ENCODE measurements at places on chromosomes 2 and 18. TPM values are rescaled to one million over a fixed set of nuclear protein-coding genes. Genes with fewer than 3 reads are reported as not detected.

Gene WDPCP
- total RNA-seq: 2.6 TPM

Gene C2orf80
- total RNA-seq: not detected

Gene MEIS1
- total RNA-seq: 0.23 TPM

Gene RFTN2
- not detected for total RNA-seq

Gene ABCB6
- total RNA-seq: 11.7 TPM

Gene OR6B2
- total RNA-seq: not detected

Gene TTN
- 0.12 TPM for total RNA-seq

Gene PROKR1
- total RNA-seq: 0.14 TPM

Gene PLA2R1
- 1.3 TPM for total RNA-seq

Gene ALPG
- total RNA-seq: not detected

Gene SCTR
- total RNA-seq: not detected

- DNase-seq: no peak
Measured at GRCh38 chr2:122692400-122693083, 937.1 kb downstream of the TSN start.

DNA sequence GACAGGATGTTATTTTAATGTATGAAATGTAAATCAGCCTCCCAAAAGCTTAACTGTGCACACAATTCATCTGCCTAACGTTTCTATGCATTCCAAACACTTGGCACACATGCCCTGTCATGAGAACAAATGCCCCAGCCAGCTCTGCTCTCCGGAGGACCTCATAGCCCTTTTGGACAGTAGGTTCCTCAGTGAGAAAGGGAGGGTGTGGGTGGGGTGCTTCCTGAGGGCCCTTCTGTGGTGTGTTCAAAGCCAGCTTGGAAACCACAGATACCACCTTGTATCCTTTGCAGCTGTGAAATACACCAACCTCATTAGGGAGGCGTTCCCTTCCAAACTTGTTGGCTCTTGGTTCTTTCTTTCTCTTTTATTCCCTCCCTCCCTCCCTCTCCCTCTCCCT is 102.2 kb upstream of the ASB18 start:
- DNase-seq: no peak

GRCh38 chr2:202038471-202039277 is 5.0 kb downstream of the FZD7 start:
- no peak for DNase-seq

DNA sequence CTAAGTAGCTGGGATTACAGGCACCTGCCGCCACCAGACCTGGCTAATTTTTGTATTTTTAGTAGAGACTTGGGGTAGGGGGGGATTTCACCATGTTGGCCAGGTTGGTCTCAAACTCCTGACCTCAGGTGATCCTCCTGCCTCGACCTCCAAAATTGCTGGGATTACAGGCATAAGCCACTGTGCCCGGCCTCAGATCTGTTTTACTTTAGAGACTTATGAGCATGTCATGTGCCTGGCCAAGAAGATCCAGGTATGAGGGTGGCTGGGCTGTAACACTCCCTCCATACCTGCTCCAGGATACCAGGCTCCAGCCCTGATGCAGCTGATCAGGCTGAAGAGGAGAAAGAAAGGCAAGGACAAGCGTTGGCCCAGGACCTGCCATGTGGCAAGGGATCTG is 125.0 kb downstream of the LPIN1 start:
- DNase-seq: no peak

DNA sequence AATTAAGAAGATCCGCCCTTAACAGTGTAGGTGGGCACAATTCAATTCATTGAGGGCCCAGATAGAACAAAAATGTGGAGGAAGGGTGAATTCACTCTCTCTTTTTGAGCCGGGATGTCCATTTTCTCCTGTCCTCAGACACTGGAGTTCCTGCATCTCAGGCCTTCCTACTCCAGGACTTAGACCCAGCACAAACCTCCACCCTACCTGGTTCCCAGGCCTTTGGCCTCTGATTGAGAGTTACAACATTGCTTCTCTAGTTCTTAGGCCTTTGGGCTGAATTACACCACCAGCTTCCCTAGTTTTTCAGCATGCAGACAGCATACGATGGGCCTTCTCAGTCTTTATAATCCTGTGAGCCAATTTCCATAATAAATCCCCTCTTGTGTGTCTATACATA is 87.8 kb upstream of the TMEM17 start:
- no peak for DNase-seq

DNA sequence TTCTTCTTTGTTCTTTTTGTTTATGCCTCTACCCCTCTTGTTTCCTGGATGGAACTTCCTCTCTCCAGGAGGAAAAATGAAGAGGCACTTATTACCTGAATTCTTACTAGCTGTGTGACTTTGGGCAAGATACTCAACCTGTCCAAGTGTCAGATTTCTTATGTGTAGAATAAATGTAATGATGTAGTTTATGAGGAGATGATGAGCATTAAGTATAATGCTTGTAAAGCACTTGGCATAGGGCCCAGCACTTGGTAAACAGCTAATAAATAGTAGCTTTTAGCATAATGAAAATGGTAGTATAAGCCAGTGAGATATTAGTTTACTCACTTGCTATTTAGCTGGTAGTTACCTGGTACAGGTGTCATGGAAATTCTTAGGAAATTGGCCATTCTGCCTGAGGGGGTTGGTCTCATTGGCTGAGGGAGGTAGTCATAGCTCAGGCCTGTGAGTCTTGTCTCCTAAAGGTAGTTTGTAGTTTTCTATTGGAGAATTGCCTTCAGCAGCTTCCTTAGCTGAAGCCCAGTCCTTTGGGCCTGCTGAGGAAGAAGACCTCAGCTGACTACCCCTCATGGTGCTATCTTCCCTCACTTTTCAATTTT is 133.4 kb upstream of the NABP1 start:
- DNase-seq: no peak

DNA sequence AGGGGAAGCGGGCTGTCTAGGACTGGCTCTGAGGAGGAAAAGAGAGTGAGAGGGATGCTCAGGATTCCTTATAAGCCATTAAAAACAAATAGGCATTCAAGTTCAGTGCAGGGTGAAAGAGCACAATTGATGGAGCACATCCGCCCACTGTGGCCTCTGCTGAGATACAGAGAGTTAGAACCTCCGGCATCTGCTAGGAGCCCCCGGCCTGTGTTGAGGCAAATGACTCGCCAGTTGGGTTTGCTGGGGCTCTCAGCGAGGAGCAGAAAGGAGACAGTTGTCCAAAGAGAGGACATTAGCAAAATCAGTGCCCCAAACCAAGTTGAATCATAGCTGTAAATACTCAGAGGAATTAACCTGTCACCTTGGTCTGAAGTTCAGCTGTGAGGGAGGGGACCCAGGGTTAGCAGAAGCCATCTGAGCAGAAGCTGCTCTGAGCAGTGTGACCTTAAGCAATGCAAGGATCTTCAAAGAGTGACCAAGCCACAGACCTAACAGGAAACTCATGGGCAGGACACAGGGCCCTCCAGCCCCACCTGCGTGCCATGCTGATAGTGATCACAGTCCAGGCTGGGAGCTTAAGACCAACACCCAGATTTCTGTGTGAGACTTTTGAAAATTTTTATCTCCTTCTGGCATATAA is 23.3 kb upstream of the IL18RAP start:
- no peak for DNase-seq

DNA sequence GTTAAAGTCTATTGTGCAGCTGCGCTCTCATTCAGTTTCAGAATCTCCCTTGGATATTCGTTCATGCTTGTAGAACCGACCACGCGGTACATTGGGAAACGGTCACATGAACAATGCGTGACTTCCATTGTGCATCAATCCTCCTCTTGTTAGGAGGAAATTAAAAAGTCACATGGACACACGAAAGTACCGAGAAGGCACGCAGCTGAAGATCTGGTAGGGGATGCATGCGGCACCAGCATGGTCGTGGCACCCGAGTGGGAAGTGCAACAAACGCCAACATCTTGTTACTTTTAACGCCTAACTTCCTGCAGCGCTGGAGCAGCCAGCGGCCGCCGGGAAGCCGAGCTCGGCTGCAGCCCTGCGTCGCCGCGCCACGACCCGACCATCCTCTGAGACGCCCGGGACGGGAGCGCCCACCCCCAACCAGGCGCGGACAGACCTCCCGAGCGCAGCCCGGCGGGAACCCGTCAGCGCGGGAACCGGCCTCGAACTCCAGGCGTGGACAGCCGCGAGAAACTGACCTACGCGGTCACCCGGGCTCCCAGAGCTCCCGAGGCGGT is 412 bp downstream of the OSBPL1A start:
- DNase-seq: peak; percentile 52

GRCh38 chr18:66895631-66896030 is 291.7 kb upstream of the CDH19 start:
- DNase-seq: no peak

DNA sequence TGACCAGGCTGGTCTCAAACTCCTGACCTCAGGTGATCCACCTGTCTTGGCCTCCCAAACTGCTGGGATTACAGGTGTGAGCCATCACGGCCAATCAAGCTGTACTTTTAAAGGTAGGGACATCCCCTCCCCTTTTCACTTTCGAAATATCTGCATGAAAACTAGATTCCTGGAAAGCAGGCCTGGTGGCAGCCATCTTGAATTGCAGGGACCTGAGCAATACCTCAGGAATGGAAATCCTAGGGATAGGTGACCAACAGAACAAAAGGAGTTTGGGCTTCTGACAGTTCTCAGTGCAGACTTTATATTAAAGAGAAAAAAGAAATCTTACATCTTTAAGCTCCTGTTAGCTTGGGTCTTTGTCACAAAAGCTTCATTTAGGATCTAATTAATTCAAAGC is 62.6 kb downstream of the KLF7 start:
- DNase-seq: no peak

- no peak for DNase-seq
Measured at GRCh38 chr18:13836559-13836958, 12.6 kb downstream of the MC5R start.

DNA sequence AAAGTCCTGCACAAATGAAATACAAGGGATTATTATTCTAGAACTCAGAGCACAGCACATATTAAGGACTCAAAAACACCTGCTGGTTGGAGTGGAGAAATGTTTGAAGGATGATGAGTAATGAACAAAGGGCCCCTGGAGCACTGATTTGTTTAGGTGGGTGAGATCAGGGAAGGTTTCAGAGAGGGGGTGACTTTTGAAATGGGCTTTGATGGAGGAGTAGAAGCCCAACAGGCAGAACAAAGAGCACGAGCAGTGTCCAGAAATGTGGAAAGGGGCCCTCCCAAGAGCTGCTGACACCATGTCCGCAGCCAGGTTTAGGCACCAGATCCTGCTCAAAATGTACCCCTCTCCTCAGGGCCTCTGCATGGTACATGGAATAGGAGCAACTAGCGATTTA is 23.8 kb downstream of the KCNK3 start:
- DNase-seq: no peak

GRCh38 chr2:107558295-107558694 is 268.4 kb upstream of the RGPD4 start:
- no peak for DNase-seq

- DNase-seq: no peak
Measured at GRCh38 chr2:28312307-28313219, 80.1 kb upstream of the FOSL2 start.

GRCh38 chr2:130985206-130985780 is 108.0 kb downstream of the FAM168B start:
- DNase-seq: no peak

DNA sequence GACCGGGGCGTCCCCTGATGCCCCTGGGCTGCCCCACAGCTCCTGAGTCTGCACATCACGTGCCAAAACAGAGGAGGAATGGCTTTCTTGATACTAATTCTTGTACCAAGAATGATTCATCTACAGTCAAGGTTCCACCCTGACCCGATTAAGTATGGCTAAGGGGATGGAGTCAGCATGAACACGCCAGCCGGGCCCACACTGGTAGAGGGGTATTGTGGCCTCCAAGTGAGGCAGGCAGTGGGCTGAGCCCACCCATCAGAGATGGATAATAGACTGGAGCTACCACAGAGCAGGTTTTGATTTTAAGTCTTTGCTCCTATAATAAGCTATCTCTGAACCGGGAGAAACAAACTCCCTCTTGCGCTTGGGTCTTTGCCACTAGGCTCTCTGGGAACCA is 17.9 kb upstream of the GNAL start:
- DNase-seq: no peak

GRCh38 chr2:74735564-74735963 is 81.5 kb downstream of the SEMA4F start:
- DNase-seq: no peak

GRCh38 chr2:206920310-206920709 is 19.0 kb upstream of the CPO start:
- no peak for DNase-seq

DNA sequence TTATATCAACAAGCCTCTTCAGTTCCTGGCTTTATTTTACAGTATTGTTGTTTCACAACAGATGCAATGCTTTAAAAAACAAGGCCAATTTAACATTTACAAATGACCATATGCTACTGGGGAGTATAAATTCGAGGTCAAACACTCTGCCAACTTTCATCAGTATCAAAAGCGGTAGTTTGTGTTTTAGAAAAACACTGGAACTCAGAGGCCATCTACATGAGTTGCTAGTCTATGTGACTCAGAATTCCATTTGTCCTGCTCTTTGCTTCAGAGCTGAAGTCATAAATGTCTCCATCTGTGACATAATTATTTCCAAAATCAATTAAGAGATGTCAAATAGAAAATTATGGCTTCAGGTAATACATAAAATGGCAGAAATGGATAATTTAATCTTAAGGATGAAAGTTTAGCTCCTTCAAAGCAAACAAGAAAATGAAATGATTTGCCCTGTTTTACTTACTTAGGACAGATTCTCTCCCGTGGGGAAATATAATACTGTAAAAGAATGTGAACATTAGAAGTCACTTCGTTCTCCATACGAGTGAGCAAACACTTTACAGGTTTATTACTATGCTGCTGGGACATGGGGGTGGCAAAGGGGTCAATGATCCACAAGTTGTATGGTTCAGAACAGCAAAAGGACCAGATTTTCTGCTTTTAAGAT is 3.7 kb downstream of the MEX3C start:
- DNase-seq: no peak

DNA sequence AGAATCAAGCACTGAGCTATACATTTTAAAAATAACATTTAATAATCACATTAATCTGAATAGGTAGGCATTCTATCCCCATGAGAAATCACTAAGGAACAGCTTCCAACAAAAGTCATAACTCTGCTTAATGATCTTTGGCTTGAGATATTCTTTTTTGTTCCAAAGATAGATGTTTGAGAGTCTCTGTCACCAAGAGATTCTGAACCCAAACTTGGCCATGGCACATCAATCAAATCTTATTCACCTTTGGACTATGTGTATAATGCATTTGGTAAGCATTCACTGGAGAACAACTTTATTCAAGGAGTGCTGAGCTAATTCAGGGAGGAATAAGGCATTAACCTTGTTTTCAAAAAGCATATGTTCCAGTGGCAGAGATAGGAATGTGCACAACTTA is 743.3 kb downstream of the SLC4A3 start:
- no peak for DNase-seq

DNA sequence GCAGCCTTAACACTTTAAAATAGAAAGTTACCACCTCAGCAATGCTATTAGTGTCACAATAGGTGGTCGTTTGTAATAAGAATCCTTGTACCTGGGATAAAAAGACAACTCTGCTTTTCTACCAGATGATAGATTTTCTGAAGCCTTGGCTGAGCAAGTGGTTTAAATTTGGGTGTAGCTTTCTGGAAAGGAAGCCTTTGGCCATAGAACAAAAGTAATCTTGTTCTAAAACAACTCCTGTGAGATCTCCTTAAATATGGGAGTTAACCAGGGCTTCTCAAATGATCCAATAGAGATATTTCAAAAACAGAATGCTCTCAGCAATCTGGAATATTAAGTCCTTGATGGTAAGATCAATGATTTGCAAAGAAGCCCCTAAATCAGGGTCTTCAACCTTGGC is 261.6 kb downstream of the ZNF516 start:
- DNase-seq: no peak

GRCh38 chr2:159010963-159011362 is 42.5 kb downstream of the TANC1 start:
- DNase-seq: no peak

Measured in epithelial cell of proximal tubule (primary cell).